ENCODE measurements at places on chromosomes 12 and 14.

DNA sequence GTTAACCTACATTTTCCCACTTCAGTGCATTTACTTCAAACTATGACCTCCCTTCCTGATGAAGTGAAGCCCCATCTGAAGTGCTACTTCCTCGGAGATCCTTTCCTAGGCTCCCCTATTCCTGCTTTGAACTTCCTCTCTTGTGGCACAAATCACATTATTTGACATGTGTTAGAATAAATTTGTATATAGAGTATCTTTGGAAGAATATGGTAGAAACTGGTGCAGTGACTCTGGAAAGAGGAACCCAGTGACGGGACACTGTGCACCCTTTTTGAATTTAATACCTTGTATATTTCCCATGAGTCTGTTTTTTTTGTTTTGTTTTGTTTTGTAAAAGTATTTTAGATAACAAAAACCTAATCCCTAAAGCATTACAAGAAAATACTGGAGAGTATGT, 66.4 kb upstream of the SRSF5 start:
- DNase-seq = no peak

DNA sequence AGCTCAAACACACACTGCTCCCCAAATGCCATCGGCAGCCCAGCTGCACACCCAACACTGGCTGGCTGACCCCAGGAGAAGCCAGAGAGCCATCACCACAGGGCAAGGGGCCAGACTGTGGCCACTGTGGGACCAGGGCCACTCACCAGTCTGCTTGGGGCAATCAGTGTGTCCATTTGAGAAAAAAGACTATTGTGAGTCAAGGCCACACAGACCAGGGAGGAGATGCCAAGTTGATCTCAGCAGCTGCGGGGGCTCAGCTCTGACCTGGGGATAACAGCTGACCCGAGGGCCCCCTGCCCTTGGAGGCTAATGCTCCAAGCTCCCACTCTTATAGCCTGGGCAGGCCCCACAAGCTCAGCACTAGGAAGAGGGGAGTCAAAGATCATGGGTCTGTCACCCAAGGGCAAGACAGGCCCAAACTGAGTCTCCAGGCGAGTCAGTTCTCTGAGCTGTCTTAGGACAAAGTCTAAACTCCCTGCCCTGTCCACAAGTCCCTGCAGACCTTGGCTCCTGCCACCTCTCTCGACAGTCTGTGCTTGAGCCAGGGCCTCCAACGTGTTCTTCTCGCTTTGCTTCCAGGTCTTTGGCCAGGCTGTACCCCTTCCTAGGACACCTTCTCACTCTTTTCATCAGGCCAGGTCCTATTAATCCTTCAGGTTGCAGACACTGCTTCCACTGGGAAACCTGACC, 30.1 kb upstream of the PNMA1 start:
- no peak for DNase-seq

- no peak for DNase-seq
Measured at GRCh38 chr14:72783741-72784140, 110.2 kb downstream of the DPF3 start.

- no peak for DNase-seq
Measured at GRCh38 chr12:122123761-122124145, 45.2 kb downstream of the MLXIP start.

Data from brain microvascular endothelial cell (primary cell).